Bronchial epithelial cell (primary cell): ENCODE measurements at places on chromosomes 7 and 10. TPM values are rescaled to one million over a fixed set of nuclear protein-coding genes. Genes with fewer than 3 reads are reported as not detected.

DNA sequence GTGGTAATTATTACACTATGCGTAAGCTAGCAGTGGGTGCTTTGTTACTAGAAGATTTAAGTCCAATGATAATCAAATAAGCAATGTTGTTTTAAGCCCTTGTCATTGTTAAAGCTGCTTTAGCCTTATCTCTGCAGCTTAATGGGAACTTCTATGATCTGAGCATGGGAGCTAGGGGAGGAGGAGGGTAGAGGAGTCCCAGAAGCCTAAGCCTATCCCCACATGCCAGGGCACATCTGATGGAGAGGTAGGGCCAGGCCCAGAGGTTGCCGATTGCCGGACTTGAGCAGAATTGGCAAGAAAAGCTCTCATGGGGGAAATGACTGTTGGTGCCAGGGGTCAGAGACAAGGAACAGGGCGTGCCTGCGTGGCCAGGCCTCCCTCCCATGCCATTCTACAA, 13.4 kb downstream of the CUBN start:
- DNase-seq = no peak

- DNase-seq = no peak
These were observed 103.7 kb upstream of the CTBP2 start for GRCh38 chr10:125264091-125264490.

DNA sequence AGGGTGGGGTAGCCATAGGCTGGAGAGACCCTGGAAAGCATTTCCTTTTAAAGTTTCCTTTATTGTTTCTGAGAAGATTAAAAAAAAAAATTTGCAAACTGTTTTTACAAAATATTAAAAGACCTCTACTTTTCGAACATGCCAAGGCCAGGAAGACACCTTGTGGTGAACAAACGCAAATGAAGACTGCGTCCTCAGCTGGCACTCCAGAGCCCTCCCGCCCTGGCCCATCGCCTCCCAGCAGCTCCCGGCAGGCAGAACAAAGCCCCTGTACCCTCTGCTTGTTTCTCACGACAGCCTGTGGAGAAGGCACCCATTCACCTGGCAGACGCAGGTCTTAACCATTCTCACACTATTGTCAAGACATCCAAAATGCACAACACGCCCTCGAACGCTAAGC, 56.4 kb downstream of the ESYT2 start:
- no peak for DNase-seq

- DNase-seq = no peak
These were observed 121.0 kb downstream of the SORBS1 start for GRCh38 chr10:95440038-95440725.

- DNase-seq = no peak
These were observed 151.1 kb upstream of the CACNA2D1 start for GRCh38 chr7:82594665-82595064.

- no peak for DNase-seq
These were observed 55.8 kb downstream of the BICC1 start for GRCh38 chr10:58568428-58568935.

Gene SYT15B
- total RNA-seq = not detected in 2 replicates

Gene NPSR1
- total RNA-seq = not detected in 2 replicates
